ENCODE measurements at places on chromosomes 7 and 10.

GRCh38 chr7:25789701-25790640 lies 362.0 kb upstream of the NFE2L3 start:
- DNase-seq, result peak; percentile 11

DNA sequence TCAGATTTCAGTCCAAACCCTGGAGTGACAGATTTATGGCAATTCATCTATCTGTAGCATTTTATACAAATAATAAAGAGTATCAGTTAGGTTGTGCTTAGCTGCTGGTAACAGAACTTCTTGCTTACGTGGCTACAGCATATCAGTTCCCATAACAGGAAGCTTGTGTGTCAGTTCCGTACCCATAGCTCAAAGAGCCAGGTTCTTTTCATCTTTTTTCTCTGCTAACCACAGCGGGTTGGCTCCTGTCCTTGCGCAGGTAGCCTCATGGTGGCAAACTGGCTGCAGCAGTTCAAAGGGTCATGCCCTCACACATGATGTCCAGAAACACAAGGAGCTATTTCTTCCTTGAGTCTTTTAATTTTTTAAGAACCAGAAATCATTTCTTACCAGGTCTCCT lies 1041.8 kb downstream of the GATA3 start:
- DNase-seq, result no peak

DNA sequence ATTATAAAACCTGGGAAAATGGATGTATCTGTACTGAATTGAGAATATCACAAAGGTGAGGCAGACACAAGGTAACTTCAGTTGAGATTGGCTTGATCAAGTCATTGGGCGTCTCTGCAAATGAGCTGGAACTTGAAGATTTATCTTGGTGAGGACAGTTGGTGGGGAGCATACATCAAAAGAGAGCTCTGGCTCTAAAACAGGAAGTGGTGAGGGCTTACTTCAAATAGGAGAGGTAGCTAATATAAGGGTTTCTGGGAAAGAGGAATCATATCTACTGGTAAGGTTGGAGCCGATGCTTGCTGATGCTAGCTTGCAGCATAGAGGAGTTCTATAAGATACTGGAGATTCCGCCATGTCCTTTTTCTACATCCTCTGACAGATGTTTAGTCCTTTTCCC lies 39.9 kb upstream of the FGL2 start:
- DNase-seq, result peak; percentile 36

GRCh38 chr7:132113536-132114371 lies 462.5 kb downstream of the PLXNA4 start:
- no peak for DNase-seq

DNA sequence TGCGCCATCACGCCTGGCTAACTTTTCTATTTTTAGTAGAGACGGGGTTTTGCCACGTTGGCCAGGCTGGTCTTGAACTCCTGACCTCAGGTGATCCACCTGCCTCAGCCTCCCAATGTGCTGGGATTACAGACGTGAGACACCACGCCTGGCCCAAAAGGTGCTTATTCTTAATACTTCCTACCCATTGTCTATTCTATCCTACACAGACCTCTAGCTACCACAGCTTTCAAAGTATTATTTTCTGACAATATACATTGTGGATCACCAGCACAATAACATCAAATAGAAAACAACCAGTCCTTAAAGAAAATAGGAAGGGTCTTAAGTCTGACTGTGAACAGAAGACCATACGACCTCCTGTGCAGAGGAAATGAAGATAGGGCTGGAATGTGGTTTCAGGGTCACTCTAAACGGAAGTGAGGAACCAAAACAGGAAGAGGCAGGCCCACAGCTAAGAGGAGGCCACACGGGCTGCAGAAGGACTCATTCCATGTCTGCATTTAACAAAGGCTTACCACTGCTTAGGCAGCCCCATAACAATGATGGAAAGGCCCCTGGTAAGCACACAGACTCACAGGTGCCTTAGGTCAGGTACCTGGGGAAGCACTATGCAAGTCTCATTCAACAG lies 115.2 kb downstream of the ZFAND4 start:
- DNase-seq, result peak; percentile 52

GRCh38 chr7:55060636-55061022 lies 41.8 kb downstream of the EGFR start:
- no peak for DNase-seq

GRCh38 chr7:47453093-47454061 lies 128.5 kb downstream of the TNS3 start:
- DNase-seq, result no peak

DNA sequence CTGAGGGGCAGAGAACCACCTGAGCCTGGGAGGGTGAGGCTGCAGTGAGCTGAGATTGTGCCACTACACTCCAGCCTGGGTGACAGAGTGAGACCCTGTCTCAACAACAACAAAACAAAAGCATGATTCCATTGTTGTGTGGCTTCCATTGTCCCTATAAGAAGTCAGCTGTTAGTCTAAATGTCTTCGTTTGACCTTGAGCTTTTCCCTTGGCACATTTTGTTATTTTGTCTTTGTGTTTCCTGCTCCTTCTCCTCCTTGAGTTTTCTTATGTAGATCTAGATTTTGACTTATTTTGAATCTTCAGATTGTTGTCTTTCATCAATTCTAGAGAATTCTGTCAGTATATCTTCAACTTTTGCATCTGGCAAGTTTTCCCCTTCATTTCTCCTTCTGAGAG lies 13.6 kb upstream of the JAKMIP3 start:
- DNase-seq, result no peak

GRCh38 chr10:49661140-49661856 lies 18.2 kb upstream of the C10orf53 start:
- no peak for DNase-seq

GRCh38 chr10:102406815-102407214 lies 11.3 kb downstream of the NFKB2 start:
- DNase-seq, result no peak

GRCh38 chr7:138712652-138713051 lies 11.5 kb upstream of the SVOPL start:
- no peak for DNase-seq

GRCh38 chr10:24840784-24841183 lies 111.6 kb downstream of the PRTFDC1 start:
- DNase-seq, result no peak

DNA sequence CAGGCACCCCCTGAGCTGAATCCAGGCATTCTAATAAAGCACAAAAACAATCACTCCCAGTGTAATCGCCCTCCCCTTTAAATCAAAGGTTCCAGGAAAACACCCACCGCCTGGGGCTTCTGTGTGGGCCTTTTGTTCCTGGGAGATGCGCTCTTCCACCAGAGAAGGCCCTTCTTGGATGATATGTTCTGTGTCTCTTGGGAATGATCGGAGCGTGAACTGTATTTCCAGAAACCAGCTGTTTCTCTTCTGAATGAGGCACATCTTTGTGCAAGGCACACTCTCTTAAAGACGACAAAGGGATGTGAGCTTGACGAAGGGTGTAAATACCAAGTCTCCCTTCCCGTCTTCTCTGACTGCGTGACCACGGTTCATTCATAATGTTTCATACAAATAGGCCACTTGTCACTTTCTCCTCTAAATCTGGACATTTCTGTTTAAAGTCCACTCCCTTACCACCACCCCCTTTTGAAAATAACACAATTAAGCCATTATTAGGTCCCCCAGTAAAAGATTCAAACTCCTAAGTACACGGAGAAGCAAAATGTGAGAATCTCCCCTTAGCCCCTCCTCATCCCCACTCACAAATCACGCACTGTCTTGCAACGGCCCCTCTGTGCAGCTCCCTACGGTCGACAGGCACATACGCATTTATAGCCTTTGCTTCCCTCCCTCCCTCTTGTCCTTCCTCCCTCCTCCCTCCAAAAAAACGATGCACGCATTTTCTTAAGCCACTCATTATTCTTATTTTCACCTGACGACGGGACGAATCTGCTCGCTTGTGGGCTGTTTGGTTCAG lies 45.6 kb upstream of the ENO4 start:
- DNase-seq, result no peak

GRCh38 chr7:14691034-14691433 lies 211.5 kb downstream of the DGKB start:
- DNase-seq, result peak; percentile 54

GRCh38 chr10:119853574-119853973 lies 19.1 kb downstream of the MCMBP start:
- DNase-seq, result no peak

GRCh38 chr7:139224219-139224618 lies 6.8 kb upstream of the UBN2 start:
- DNase-seq, result no peak

DNA sequence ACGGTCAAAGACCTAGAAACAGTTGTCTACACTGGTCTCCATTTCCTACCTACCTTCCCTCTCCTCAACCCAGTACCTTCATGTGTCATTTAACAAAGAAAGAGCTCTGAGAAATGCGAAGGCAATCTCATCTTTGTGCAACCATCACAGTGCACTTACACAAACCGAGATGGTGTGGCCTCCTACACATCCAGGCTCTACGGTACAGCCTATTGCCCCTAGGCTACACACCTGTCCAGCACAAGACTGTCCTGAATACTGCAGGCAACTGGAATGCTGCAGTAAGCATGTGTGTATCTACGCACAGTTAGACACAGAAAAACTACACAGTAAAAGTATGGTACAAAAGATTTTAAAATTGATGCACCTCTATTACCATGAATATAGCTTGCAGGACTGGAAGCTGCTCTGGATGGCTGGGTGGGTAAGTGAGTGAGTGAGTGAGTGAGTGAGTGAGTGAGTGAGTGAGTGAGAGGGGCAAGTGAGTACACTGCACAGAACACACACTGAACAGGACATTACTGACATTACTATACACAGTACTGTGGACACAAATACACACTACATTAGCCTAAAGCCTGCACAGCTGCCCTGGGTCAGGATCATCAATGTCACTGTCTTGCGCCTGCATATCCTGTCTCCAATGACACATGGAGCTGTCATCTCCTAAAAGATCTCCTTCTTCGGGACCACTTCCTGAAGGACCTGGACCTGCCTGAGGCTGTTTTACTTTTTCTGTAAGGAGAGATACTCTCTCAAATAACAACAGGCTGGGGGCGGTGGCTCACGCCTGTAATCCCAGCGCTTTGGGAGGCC lies 18.5 kb downstream of the ITGB1 start:
- DNase-seq, result no peak

- no peak for DNase-seq
Observed at GRCh38 chr10:62323751-62324150, 50.4 kb upstream of the ZNF365 start.

- DNase-seq, result no peak
Observed at GRCh38 chr10:113751181-113751732, at the start of gene PLEKHS1. PLEKHS1 (plus strand) TSS chr10:113751682; CDS start chr10:113755278, 3,596 bp downstream.

DNA sequence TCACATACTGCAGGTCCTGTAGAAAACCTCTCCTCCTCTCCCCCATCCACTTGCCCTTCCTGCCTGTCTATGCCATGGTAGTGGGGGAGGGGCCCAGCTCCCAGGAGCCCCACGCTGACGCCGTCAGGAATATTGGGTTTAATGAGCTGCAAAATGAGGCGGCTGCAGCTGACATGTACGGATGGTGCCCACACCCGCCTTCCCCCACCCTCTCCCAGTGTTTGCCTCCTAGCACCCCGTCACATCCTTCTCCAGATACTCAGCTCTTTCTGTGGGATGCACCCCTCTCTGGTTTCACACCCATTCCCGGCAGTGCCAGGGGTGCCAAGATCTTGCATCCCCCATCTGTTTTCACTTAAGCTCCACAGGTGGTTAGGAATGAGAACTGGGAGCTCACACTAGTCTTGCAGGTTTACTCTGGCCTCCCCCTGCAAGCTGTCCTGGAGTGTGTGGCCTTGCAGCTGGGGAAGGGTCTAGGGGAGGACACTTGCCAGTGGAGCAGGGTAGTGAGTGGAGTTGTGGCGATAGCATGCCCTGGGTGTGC lies 26.1 kb downstream of the GBX1 start:
- no peak for DNase-seq

GRCh38 chr10:76925636-76926405 lies 711.8 kb downstream of the KCNMA1 start:
- DNase-seq, result no peak
